CD4-positive, alpha-beta T cell treated with Interleukin-15 for 4 hours (primary cell): ENCODE measurements at places on chromosomes 5 and 9.

GRCh38 chr5:149072376-149072775 is 9.5 kb upstream of the SH3TC2 start:
- DNase-seq, result no peak

DNA sequence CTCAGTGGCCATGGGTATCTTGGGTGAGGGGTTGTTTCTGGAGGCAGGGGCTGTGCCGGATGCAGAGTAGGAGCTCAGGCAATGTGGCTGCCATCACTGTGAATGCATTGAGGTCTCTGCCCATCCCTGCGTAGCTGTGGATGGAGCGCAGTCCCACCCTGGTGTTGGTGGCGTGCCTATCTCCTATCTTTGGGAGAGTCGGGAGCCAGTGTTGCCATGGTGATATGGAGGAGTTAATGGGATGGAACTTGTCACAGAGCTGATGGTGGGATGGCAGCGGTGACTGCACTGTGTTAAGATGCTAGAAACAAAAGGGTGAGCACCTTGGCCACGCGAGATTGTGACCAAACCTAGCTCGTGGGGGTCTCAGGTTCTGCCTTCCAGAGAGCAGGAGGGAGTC is 197.3 kb downstream of the MELK start:
- DNase-seq, result no peak

- no peak for DNase-seq
Measured at GRCh38 chr5:158468444-158468843, 609.5 kb upstream of the CLINT1 start.

DNA sequence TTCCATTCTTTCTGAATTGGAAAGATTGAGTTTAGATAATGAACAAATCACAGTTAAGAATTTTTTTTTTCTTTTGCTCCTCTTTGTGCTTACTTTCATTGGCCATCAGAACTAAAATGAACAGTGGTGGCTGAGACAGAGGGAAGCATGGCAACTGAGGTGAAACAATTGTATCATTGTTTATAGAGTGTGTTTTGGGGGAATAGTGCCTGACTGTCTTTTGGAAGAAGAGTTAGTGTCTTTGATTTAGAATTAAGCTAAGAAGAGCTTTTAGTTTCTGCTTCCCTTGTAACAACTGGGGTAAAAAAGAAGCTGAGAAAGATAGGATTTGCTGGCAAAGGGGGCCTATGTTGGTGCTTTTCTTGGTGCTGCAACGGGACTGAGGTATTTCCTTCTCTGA is 24.0 kb downstream of the HSD17B4 start:
- no peak for DNase-seq

- DNase-seq, result no peak
Measured at GRCh38 chr9:93569621-93570174, 6.7 kb upstream of the PHF2 start.

DNA sequence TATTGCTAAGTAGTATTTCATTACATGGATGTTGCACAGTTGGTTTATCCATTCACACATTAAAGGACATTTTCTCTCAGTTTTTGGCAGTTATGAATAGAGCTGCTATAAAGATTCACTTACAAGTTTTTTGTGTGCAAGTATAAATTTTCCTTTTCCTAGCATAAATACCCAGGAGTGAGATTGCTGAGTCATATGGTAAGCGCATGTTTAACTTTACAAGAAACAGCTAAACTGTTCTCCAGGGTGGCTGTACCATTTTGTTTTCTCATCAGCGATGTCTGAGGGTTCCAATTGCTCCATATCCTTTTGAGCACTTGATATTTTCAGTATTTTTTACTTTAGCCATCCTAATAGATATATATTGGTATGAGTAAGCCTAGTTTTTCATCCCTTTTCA is 16.4 kb upstream of the ABCA1 start:
- DNase-seq, result no peak

DNA sequence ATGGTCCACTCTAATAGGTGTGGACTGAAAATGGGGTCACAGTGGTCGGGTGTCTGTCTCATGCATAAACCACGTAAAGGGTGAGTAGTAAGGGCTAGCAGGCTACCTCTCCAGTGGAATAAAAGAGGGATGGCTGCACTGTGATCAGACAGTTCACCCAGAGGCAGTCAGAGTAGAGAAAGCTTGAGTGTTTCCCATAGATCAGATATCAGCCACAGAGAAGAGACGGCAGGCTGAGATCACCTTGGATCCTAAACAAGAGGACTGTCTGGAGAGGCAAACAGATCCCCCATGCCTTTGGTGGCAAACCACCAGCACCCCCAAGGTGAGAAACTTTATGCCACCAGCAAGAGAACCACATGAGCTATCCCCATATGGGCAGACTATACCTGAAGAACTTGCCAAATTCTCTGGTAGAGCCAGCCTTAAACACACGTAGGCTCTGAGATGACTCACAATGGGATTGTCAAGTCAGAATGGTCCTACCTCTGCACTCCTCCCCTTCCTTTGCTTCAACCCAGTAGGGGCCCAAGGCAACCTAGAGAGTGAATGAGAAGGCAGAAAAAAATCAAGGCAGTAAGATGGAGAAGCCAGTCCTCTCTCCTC is 205.2 kb upstream of the MAP3K1 start:
- peak; percentile 65 for DNase-seq

DNA sequence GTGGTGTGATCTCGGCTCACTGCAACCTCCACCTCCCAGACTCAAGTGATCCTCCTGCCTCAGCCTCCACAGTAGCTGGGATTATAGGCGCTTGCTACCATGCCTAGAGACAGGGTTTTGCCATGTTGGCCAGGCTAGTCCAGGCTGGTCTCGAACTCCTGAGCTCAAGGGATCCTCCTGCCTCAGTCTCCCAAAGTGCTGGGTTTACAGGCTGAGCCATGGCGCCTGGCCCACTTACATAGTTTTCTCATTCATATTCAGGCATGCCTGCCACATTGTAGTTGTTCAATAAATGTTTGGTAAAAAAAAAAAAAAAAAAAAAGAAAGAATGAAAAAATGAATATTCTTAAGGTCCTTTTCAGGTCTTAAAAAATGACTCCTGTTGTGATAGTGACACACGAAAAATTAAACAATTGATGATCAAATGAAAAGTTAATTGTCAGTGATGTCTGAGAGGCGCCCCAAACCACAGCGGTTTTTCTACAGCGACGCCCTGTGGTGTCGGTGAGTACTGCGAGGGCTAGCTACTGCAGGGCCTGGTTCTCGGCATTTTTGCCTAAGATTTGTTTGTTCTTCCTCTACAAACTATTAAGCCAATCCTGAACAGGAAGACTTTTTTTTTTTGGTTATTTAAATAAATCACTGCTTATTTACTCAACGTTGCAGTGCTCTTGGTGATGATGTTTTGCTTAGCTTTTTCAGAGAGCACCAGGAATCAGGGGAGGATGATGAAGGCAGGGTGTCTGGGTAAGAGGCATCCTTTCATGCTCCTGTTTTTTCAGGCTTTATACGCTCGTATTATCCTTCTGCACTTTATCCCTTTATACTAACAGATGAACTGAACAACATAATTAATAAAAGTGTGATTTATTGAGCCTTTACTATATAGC is 67.0 kb upstream of the DPYSL3 start:
- DNase-seq, result peak; percentile 17

DNA sequence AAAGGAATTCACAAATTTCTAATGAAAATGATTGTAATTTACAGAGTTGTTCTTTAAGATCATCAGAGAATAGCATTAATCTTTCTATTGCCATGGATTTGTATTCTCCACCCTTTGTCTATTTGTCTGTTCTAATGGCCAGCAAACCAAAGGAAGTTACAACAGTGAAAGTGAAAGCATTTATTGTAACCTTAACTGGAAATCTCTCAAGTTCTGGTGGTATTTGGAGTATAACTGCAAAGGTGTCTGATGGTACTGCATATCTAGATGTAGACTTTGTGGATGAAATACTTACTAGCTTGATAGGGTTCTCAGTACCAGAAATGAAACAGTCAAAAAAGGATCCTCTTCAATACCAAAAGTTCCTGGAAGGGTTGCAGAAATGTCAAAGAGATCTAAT is 21.7 kb downstream of the RMI1 start:
- peak; percentile 18 for DNase-seq

DNA sequence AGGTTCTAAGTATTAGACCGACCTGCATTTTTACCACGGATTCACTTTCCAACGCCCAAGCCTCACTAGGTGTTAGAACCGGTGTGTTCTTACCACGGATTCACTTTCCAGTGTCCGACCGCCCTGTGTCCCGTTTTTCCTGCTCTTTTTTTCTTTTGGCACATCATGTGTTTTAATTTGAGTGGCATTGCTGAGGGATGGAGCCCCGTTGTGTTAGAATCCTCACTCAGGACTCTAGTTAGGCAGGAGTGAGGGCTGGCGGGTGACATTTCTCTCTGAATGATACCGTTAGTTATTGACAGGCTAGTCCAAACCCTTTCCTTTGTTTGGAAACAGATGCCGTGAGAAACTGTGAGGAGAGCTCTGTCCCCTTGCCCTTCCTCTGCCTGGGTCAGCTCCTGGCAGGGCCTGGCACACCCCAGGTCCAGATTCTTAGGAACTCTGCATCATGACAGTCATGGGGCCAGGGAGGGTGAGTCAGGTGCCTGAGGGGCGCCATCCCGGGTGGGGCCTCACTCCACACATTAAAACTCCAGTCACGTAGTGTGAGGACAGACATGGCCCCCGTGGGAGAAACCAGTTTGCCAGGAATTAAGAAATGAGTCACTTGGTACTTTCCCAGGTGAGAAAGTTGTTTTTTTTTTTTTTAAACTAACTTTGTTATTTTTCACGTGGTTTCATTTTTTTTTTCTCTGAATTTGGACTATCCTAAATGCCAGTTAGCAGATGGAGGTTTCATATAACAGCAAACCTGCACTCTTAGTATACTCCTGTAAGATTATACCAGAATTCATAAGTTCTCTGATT is 15.8 kb downstream of the EXOC3 start:
- DNase-seq, result peak; percentile 55

- DNase-seq, result no peak
Measured at GRCh38 chr9:37554318-37554717, 21.9 kb downstream of the FBXO10 start.

GRCh38 chr5:168944004-168944403 is 356.9 kb downstream of the SLIT3 start:
- DNase-seq, result no peak

- DNase-seq, result no peak
Measured at GRCh38 chr5:133200256-133200655, 148.4 kb downstream of the HSPA4 start.

GRCh38 chr9:122397749-122398148 is 26.9 kb downstream of the PTGS1 start:
- DNase-seq, result no peak

- no peak for DNase-seq
Measured at GRCh38 chr5:14078716-14079115, 64.4 kb upstream of the TRIO start.

DNA sequence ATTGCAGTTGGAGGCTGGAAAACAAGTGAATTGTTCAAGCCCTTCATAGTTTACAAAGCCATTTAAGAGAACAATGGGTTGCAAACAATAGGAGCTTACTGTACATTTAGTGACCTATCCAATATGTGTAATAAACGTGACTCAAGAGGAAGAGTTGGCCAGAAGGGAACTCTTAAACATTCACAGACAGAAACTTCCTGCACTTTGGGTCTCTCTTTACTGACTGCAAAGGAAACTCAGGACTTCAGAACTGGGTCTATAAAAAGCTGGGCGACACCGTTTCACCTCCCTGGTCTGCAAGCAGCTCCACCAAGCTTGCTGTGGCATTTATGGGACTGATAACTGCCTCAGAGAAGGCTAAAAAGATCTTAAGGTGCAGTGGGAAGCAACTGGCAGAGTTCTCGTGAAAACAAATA is 48.7 kb upstream of the SPATA31D4 start:
- DNase-seq, result no peak

DNA sequence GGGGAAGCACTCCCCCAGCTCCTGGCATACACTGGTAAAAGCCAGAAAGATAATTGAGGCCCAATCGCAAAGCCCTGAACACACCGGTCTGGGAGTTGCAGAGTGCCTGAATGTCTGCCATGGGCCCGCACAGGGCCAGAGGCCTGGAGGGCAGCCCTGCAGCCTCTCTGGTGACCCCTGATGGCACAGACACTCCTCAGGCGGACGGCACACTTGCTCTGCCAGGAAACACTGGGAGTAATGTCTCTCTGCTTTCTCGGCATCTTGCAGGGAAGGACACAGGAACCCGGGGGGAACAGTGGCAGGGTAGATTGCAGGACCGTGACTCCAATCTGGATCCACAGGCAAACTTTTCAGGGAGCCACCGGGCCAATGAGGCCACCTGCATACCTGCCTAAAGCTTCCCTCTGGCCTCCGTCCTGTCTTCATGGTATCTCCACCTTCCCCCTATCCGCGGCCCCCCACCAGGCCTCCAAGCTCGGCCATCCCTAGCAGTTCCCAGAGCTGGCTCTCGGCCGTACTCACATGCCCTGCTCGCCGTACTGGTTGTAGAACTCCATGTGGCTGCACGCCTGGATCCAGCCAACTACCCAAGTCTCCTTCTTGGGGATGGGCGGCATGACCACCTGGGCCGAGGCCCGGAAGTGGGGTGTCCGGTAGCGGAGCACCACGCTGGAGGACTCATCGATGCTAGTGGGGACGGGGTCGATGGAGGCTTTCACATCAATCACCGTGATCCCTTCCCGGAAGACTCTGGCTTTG is 797 bp downstream of the FAM78A start:
- no peak for DNase-seq

DNA sequence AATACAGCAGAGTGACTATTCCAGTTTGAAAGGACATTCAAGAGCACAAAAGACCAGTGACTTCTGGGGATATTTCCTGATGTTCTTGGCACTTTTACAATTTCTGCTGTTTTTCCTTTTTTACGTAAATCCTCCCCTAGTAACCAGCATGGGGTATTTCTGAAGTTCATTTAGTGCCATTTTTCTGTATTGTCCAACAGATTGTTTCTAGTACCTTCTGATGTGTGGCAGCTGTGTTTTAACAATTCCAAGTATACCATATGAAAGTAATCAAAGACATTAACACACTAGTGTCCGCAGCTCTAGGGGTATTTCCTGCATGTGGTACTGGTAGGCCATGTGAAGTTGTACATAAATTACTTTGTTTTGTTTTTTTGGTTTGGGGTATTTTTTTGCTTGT is 53.0 kb upstream of the SMARCA2 start:
- no peak for DNase-seq

DNA sequence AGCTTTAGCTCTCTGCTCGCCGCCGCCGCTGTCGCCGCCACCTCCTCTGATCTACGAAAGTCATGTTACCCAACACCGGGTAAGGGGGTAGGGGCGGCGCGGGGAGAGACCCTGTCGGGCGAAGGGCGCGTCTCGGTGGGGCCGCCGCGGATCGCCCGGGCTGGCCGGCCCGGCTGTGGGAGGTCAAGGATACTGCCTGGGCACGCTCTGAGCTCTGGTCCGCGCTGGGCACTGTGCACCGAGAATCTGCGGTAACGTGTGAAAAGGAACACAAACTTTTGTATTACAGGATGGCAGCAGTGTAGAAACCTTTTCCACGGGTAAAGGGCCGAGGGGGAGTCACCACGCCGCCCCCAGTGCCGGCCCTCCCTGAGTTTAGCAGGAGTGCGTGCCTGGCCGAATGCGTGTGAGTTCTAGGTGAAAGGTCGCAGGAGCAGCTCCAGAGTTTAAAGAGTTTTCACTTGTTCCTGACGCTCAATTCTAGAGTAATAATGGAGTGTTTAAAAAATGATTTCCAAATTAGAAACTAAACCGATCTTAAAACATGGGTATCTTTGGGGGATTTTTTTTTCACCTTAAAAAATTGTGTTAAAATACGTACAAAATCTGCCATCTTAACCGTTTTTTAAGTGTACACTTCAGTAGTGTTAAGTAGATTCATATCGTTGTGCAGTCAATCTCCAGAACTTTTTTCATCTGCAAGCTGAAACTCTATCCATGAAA is at the start of gene HSDL2:
HSDL2 (plus strand) TSS at position 7 of the 723 bp plus-strand sequence; CDS start at position 63, 56 bp downstream.
- no peak for DNase-seq

- peak; percentile 19 for DNase-seq
Measured at GRCh38 chr9:132412089-132412488, 2.1 kb downstream of the CFAP77 start.
